T1000 (cell line): ENCODE measurements at places on chromosomes 4 and X.
A peak's percentile ranks its signal among the peaks of the same experiment; 100 is the strongest.

DNA sequence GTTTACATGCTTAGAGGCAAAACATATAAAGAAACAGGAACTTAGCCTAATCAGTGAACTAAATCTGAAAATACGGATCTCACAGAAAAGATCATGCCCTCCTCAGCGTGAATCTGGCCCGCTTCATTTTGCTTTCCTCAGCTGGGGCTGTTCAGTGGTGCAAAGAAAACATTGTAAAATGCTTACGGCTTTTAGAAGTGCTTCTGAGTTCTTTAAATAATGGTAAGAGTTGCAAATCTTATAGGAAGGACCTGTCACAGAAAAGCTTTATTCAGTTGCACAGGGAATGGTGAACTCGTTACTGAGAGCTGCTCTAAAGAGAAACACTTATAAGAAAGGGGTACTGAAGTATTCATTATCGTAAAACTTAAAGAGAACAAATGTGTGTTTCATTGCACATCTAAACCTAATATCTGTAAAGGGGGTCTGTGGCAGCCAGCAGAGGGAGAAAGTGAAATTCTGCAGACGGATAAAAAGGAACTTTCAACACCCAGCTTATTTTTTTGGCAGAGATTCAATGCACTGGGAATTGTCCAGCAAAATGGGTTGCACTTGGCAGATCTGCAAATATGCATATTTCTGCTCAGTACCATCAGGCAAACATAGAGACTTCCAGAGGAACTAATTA lies 139.2 kb upstream of the ANK2 start:
- no peak for DNase-seq

DNA sequence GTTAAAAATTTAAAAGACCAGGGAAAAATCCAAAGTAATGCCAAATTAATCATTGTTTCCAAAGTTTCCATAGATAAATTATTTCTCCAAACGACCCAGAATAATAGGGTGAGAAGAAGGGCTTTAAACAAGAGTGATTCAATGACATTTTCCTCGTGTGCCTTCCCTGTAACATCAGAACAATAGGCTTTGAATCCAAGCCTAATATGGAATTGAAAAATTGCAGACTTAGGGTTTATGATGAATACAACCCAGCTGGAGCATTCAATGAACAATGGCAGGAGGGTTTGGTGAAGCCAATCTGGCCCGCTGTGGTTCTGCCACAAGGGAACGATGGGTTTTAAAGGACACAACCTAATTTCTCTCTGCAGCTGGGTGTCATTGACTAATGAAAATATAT lies 94.2 kb downstream of the CBLL2 start:
- DNase-seq = no peak

DNA sequence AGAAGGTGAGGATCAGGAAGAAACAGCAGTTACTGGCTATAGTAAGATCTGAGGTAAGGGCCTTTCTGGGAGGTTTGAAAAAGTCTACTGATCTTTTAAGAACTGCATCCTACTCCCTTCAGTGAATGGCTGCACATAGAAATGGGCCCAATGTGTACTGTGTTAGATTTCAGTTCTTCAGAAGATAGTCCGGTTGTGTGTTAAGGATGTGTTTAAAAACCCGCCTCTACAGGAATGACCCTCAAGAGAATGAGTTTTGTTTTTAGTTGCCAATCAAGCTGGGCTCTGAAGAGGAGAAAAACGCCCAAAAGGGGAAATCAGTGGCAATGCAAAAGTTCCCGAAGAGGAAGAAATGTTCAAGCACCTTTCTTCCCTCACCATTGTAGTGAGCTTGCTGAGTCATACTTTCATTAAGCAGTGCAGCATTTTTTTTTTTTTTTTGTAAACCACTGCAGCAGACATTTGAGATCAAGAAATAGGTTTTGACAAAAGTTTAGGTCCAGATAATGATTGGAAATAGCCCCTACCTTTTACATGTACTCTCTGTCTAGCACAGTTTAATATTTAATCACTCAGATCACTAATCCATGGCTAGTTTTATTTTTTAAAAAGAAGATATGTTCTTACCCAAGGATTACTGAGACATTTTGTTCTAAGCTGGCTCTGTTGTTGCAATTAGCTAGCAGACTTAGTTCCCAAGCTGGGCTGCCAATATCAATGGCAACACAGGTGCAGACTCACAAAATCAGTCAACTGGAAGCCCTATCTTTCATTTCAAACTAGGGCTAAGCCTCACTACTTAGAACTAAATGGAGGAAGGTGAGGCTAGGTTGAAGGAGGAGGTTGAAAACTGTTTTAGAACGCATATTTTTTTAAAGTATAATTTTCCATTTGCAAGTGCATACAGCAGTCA lies 7.0 kb upstream of the TRPC5OS start:
- DNase-seq = no peak

DNA sequence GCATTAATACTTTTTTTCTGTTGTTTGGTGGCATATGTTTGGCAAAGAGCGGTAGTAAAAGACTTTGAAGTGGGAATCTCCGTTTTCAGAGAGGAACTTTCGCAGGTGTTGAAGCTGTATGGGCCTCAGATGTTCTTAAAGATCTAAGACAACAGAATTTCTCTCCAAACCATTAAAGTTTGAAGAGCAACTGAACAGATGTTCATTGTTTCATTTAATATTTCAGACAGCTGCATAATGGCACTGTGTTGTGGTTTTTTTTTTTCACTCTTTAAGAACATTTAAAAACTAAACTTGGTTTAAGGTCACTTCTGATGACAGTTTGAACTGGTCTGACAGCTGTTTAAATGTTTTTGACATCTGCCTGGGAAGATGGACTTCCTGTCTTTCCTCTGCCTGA lies 882.7 kb upstream of the PCDH10 start:
- DNase-seq = no peak

DNA sequence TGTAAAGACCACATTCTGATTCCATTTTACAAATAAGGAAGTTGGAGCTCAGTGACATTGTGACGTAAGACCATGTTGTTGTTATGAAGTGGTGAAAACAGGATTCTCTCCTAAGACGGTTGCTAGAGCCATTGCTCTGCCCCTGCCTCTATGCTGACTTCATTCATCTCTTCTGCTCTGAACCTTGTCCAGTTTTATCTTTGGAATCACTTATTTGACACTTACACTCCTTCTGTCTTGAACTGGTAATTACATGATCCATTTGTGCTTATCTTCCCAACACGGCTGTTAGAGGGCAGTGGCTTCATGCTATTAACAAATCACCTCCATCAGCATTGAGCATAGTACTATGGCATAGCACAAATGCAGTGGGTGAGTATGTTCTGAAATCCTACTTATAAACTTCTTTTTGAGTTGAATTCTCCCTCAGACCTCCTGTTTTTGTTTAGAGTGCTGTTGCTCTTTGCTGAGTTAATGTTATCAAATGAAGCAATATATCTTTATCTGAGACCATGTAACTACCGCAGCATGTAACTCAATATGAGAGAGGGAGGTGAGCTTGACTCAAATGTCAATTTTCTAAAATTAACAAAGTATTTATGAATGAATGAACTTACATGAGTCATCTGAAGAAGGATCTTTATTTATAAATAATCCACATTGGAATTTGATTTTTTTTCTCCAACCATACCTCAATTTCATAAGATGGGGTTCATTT lies 177.8 kb downstream of the RASL11B start:
- no peak for DNase-seq

DNA sequence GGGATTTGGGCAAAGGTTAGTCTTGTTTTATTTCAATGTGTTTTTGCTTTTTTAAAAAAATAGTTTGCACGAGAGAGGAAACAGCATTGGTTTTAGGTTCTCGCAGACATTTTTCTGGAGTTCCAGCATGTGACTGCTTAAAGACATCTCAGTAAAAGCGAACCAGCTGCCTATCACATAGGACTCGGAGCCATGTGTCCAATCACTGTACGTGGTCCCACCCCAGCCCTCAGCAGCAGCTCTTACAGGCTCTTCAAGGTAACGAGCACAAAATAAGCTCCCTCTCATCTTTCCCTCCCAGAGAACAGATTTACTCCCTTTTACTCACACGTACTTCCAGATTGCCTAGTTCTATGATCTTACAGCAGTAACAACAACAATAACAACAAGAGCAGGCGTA lies 68.7 kb downstream of the MCF2 start:
- DNase-seq = no peak

DNA sequence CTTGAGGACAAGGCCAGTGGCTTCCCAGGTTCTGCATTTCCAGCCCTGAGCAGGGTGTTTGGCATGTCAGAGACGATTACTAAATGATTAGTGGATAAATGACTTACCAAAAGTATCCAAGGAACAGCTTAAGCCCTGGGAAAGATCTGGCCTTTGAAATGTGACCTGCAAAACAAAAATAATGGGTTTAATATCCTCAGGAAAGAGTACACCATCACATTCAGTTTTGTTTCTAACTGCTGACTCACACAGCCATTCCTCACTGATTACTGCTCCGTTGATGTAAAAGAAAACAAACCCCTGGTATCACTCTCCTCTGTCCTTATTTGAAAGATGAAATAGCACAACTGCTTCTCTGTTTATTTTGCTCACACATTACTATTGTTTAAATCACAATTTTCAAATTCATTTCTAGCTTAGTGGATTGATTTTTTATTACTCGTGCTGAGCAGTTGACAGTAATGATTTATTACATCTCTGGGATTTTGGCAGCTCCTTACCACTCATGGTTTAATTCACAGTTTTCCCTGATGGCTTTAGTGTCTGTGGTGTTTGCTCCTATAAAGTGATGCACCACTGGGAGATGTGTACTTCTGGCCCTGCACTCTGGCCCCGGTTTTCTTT lies 117.0 kb downstream of the CBLL2 start:
- no peak for DNase-seq

DNA sequence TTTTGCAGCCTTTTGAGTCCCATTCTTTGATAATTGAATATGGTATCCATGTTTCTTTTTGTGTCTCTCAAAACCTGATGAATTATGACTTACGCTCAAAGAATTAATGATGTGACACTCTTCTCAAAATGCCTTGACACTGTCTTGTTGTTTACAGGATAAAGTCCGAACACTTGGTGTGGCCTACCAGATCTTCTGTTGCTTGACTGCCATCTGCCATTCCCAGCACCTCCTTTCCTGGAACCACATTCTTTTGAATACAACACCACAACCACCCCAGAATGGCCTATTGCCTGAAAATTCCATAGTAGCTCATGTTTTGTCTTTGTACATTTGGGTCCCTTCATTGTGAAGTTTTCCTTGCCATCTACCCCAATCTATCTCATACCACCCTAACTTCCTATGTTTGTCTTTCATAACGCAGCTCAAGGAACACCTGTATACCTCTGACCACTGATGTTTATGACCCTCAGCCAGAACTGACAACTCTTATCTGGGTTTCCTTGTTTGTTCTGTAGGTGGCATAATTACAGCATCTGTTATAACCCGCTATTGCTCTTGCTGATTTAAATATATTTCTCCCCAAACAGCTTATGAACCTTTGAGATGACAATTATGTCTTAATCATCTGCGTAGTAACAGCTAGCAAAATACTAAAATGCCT lies 991.3 kb downstream of the RAB28 start:
- DNase-seq = no peak

GRCh38 chr4:107685740-107686139 lies 34.3 kb downstream of the PAPSS1 start:
- DNase-seq = no peak

- DNase-seq = no peak
Measured at GRCh38 chr4:70836081-70836480, 3.6 kb downstream of the GRSF1 start.

DNA sequence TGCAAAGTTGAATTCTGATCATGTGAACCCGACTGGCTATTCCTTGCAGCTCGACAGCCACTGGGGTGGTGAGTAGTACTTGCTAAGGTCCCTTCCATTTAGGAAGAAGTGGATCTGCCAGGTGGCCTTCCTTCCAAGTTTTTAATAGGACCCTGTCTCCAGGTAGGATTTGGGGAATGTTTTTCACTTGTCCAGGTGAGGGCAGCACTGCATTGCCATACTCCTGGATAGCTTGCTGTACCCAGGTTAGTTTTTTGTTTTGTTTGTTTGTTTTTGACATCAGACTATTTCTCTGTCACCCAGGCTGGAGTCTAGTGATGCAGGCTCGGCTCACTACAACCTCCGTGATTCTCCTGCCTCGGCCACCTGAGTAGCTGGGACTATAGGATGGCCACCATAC lies 29.8 kb downstream of the SAGE1 start:
- no peak for DNase-seq

DNA sequence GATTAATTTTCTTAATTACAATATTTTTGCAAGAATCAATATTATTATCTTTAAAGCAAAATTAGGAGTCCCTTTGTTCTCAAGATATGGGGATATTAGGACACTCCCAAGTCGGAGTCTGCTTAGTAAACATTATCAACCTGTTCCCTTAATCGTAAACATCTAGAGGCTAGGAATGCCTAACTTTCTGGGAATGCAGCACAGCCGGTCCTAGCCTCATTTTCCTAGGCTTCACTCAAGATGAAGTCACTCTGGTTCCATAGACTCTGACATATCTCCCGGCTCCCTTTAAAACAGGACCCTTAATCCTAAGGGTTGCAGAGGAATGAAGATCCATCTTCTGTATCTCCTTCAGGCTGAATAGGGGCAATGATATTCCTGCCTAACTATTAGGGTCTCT lies 367.6 kb downstream of the GPM6A start:
- no peak for DNase-seq

GRCh38 chrX:17674601-17675000 lies 62.7 kb upstream of the SCML1 start:
- no peak for DNase-seq

- DNase-seq = no peak
Measured at GRCh38 chr4:108209489-108209888, 40.8 kb upstream of the LEF1 start.

DNA sequence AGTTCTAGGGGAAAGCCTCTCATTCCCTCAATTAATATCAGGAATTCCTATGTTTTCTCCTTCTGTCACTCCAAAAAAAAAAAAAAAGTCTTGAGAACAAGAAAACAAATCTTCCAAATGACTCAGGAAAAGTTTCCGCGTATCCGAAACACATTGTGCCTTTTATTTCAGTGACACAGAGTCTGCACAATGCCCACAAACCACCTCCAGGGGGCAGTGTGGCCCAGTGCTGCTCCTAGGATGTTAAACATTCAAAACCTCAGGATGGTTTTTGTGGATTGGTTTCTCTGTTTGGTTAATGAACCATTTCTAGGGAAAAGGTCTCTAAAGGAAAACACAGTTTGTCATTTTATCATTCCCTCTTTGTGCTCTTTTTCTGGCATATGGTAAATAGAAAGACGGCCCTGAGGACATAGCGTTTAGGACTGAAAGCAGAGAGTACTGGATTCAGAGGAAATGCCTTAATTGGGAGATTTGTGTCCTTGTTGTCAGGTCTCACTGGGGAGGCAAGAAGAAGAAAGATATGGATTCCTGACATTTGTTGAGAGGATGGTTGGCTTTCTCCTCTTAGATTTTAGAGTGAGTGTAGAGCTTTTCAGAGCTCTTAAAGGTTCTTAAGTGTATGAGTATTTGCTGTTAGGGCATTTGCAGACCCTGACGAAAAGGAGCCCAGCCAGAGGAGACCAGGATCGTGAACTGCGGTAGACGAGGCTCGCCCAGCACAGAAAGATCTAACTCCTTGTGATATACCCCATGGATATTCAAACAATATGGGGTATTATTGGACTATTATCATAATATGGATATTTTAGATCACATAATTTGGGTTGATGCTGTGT lies 65.7 kb upstream of the MAP9 start:
- peak; percentile 2 for DNase-seq
